AG04449 (cell line): ENCODE measurements at places on chromosomes 5 and 9.
A peak's percentile ranks its signal among the peaks of the same experiment; 100 is the strongest.

DNA sequence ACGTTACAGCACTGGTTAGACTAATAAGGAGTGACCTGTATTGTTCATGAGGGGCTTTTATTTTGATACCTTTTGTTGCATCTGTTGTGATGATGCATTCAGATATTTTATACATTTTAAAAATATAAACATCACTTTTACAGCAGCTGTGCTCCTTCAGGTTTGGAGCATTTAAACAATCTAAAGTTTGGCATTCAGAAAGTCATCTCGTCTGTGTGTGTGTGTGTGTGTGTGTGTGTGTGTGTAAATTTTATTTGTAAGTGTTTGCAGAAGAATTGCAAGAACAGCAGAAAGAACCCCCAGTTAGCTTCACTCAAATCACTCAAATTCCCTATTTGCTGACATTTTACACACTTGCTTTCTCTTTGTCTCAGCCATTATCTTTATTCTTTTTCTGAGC lies 87.4 kb downstream of the ERCC6L2 start:
- DNase-seq: no peak

DNA sequence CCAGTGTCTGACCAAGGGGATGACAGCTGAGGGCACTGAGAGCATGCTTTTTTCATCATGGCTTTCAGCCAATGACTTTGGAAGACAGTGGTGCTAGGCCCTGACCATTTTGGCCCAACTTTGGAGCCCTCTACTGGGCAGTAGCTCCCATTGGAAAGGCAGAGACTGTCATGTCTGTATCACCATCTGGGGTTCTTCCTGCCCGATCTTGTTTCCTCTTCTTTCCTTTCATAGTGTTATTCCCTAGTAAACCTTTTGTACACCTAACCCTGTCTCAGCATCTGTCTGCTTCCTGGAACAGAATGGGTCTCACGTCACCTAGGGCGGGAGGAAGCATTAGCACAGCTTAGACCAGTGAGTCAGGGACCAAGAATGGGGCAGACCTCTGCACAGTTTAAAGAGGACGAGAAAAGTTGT lies 97.4 kb upstream of the MAST4 start:
- no peak for DNase-seq

DNA sequence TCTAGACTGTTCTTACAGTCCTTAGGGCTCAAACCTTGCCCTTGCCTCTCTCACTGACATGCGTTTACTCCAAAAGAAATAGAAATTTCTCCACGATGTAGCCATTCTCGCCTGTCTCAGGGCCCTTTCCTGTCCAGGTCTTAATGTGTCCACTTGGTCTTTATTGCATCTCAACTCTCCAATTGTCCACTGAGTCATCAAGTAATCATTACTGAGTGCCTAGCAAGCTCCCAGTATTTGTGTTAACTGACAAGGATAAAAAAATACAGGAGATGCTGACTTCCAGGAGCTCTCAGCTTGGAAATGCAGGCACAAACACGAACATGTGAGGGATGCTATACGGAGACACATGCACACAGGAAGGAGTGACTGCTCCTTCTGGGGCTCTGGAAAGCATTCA lies 147.3 kb downstream of the ARSB start:
- no peak for DNase-seq

DNA sequence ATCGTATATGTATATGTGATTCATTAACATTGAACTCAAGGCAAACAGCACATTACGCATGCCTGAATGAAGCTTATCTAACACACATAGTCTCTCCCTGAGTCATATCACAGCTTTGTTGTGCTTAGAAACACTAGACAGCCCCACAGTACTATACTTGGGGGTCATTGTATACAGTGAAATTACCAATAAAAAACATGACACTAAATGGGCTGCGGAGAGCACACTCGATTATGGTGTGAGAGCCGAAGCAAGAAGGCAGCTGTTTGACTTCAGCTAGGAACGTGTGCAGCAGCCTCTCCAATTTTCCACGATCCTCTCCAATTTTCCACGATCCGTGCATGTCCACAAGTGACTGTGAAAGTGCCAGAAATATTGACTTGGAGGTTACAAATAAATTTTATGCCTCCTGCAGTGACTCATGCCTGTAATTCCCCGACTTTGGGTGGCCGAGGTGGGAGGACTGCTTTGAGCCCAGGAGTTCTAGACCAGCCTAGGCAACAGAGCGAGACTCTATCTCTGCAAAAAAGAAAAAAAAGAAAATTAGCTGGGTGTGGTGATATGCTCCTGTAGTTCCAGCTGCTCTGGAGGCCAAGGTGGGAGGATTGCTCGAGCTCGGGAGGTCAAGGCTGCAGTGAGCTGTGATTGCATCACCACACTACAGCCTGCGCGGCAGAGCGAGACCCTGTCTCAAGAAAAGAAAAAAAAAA lies 102.4 kb downstream of the DAPK1 start:
- DNase-seq: peak; percentile 42
